NCI-H1930 (cell line): ENCODE measurements at places on chromosomes 5 and 9.

GRCh38 chr5:130090569-130091270, 186.5 kb downstream of the CHSY3 start:
- DNase-seq: no peak

DNA sequence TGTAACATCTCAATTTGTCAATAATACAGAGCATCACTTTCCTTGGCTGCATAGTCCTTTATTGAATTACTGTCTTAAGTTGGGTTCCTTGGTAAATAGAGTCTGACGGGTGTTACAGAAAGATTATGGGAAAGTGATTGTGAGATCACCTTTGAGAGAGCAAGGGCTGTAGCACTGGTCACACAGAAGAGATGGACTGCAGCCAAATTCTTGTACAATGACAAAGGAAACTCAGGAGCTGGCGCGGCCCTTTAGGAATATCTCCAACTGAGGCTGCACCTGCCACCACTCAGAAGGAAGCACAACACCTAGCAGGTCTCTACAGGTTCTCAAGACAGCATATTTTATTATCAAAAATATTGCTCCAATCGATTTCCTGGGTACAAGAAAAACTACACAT, 350.0 kb upstream of the ISL1 start:
- DNase-seq: no peak

DNA sequence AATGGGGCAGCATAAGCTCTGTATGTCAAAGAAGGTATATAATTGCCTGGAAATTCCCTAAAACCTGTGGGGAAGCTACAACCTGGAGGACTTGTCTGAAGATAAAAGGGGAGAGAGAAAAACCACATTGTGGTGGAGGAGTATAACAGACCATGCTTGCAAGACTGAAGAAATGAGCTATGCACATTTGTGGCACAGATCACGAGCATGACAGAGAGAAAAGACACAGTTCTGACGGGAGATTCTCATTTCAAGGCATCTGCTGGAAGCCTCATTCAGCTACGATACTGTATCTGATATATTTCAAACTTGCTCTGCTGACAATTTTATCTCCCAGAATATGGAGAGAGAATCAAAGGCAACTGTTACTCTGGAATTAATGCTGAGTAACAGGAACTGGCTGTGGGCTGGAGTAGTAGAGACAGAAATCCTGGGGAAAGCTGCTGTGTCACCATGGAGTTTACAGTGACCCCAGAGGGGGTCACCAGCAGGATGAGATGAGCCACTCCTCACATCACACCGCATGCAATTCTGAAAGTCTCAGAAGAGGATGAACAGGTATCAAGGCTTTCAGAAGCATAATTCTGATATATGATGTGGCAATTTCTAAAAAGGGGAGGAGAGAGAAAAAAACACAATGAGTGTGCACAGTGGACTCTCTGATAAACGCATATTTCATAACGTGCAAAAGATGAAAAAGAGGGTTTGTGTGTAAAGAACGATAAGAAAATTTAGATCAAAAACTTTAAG, 528.8 kb downstream of the IRX1 start:
- DNase-seq: no peak

DNA sequence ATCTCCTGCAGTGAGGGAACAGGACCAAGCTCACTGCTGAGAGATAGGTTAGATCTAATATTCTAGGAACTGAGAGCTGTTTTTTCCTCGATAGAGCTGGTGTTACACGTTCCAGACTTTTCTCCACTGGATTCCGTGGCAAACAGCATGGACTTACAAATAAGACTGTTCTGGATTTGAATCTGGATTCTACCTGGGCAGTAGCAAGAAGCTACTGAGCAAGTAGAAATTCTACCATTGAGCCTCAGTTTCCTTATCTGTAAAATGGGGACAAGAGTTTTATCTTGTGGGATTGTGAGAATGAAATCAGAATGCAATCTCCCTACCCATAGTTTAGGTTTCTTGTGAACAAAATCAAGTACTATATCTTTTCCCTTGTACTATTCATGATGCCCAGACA, 238.7 kb upstream of the TRIM32 start:
- DNase-seq: no peak

GRCh38 chr9:94993160-94993820, 266.8 kb downstream of the AOPEP start:
- no peak for DNase-seq

GRCh38 chr5:1937590-1937989, 54.9 kb upstream of the IRX4 start:
- no peak for DNase-seq

- DNase-seq: no peak
Observed at GRCh38 chr9:18520416-18521047, 46.6 kb downstream of the ADAMTSL1 start.
